ENCODE measurements at places on chromosomes 12 and 14.

- no peak for DNase-seq
Measured at GRCh38 chr14:91333650-91334039, 84.0 kb downstream of the CCDC88C start.

GRCh38 chr12:105921872-105922669 is 216.7 kb downstream of the NUAK1 start:
- no peak for DNase-seq

DNA sequence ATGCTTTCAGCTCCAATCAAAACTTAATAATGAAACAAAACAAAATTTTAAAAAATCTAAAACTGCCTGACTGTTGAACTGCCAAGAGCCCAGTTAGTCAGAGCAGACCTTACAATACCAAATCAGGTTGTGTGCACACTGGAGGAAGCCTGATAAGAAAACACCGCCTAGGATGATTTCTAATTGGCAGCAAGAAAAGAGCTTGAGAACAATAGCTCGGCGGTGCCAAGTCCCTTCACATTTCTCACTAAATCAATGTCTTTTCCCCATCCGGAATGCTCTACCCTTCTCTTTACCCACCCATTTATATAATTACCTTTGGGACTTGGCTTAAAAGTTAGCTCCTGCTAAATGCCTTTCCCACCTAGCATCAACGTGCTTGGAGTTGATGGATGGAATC is 256.7 kb downstream of the C12orf75 start:
- no peak for DNase-seq

DNA sequence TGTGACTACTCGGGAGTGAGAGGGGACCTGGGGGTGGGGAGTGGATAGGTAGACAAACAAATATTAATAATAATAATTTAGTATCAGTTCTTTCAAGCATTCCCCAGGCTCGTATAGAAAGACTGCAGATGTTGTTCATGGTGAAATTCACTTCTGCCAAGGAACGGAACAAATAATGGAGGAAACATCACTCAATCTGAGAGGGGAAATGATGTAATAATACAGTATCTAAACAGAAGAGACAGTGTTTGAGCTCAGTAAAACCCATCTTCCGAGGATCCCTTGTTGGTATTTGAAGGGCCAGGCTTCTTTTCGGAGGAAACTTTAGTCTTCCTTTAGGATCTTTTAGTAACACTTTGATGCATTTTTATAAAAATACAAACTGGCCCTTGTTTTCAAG is 114.2 kb downstream of the KCNK10 start:
- DNase-seq: no peak

- DNase-seq: no peak
Measured at GRCh38 chr14:72528059-72528862, 365.6 kb downstream of the DPF3 start.

DNA sequence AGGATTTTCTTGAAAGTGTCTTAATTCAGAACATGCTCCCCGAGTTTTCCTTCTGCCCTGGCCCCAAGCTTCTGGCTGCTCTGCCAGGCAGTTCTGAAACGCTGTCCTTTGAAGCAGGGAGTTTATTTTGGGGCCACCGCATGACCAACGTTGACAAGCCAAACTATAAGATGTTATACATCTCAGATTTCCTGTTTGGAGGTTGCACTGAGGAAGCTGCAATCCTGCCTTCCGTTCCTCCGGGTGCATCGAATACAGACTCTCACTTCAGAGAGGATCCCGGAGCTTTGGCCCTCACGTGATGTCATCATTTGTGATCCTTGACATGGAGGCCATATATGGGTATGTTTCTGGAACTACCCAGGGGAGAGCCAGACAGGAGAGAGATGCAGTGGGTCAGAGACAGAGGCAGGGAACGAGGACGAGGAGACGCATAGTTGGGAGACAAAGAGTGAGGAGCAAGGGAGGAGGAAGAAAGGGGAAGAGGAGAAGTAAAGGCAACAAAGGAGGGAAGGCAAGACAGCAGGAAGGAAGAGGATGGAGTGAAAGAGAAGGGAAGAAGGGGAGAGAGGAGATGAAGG is at the start of gene ASB2:
TSS of gene ASB2 (minus strand) at position 94 of the 581 bp plus-strand sequence. CDS start 12,031 bp downstream, outside the sequence.
- no peak for DNase-seq

- DNase-seq: no peak
Measured at GRCh38 chr12:63845726-63846125, 1.2 kb downstream of the SRGAP1 start.

GRCh38 chr12:9792185-9792900 is 31.6 kb upstream of the CD69 start:
- no peak for DNase-seq

DNA sequence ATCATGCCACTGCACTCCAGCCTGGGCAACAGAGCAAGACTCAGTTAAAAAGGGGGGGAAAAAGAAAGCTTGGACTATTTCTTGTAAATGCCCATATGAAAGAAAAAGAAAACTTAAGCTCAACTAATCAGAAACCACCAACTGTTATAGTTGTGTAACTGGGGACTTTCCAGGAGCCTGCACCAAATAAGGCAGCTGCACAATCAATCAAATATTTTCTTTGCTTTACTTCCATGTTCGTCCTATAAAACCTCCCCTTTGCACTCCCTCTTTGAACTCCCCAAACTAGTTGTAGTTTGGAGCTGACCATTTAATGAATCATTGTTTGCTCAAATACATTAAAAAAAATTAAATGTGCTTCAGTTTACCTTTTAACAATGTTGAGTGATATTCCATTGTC is 54.9 kb downstream of the OTOGL start:
- no peak for DNase-seq

GRCh38 chr12:124078800-124079199 is 105.8 kb downstream of the ZNF664 start:
- no peak for DNase-seq
